ENCODE measurements at places on chromosomes 4 and X. TPM values are rescaled to one million over a fixed set of nuclear protein-coding genes. Genes with fewer than 3 reads are reported as not detected.

The ARHGEF6 gene
- 79.9 TPM for total RNA-seq

The DUSP21 gene
- not detected for total RNA-seq

The CENPI gene
- total RNA-seq = 0.95 TPM

The PDZD4 gene
- 3.7 TPM for total RNA-seq

The FOXR2 gene
- total RNA-seq = not detected

The ATP2B3 gene
- total RNA-seq = not detected

The BTC gene
- not detected for total RNA-seq

The GABRE gene
- 0.30 TPM for total RNA-seq

The CT45A8 gene
- total RNA-seq = not detected

The UGDH gene
- 10.0 TPM for total RNA-seq

The EDNRA gene
- 0.29 TPM for total RNA-seq

The CT83 gene
- total RNA-seq = not detected

The HTRA3 gene
- total RNA-seq = not detected

The GBA3 gene
- total RNA-seq = not detected

Data from T-cell (primary cell).